ENCODE measurements at places on chromosomes 1 and 21. TPM values are rescaled to one million over a fixed set of nuclear protein-coding genes. Genes with fewer than 3 reads are reported as not detected.

DRAM2 gene
- 38.1 TPM for total RNA-seq

TEX50 gene
- not detected for total RNA-seq

LCE1B gene
- not detected for total RNA-seq

CADM3 gene
- 136 TPM for total RNA-seq

CELA2A gene
- total RNA-seq: not detected

TCEANC2 gene
- total RNA-seq: 3.7 TPM

AMPD1 gene
- not detected for total RNA-seq

OTUD3 gene
- total RNA-seq: 7.9 TPM

CFHR3 gene
- not detected for total RNA-seq

CLCA4 gene
- not detected for total RNA-seq

PPIAL4G gene
- total RNA-seq: 0.25 TPM

SLC6A17 gene
- total RNA-seq: 13.5 TPM

DCST1 gene
- total RNA-seq: 0.25 TPM

APCS gene
- not detected for total RNA-seq

LRRC7 gene
- total RNA-seq: 215 TPM

LCE6A gene
- total RNA-seq: not detected

FAM78B gene
- total RNA-seq: 6.6 TPM

SLC9C2 gene
- total RNA-seq: 1.2 TPM

TTLL10 gene
- total RNA-seq: not detected

RGS13 gene
- not detected for total RNA-seq

MMP23B gene
- 0.74 TPM for total RNA-seq

TRABD2B gene
- total RNA-seq: under 0.01 TPM

CFAP74 gene
- total RNA-seq: 0.25 TPM

GBP7 gene
- total RNA-seq: not detected

FABP3 gene
- 88.0 TPM for total RNA-seq

CIART gene
- 1.7 TPM for total RNA-seq

OR2G3 gene
- total RNA-seq: not detected

FCRL5 gene
- total RNA-seq: not detected

NCAM2 gene
- 35.9 TPM for total RNA-seq

CLCA2 gene
- under 0.01 TPM for total RNA-seq

TMEM51 gene
- 0.98 TPM for total RNA-seq

OLFML2B gene
- 1.2 TPM for total RNA-seq

UTS2 gene
- total RNA-seq: not detected

LRRC47 gene
- 27.8 TPM for total RNA-seq

SRSF10 gene
- total RNA-seq: 82.1 TPM
